ENCODE measurements at places on chromosomes 16 and 17.

DNA sequence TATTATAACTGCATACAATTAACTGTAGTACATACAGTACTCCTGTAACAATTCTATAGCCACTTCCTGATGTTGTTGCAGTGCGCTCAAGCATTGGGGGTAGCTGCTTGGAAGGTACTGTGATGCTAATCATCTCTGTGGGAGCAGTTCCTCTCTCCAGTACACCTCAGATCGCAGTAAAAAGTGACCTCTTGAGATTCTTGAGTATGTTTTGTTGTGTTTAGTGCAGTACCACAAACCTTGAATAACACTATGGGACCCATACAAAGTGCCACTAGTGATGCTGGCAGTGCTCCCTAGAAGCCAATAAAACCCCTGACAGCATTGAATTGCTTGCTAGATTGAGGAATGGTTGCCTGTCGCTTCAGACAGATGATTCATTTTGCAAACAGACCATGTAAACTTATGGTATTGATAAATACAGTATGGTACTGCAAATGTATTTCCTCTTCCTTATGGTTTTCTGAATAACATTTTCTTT lies 193.0 kb downstream of the SPECC1 start:
- no peak for DNase-seq

GRCh38 chr16:72798264-72798663 lies 249.7 kb downstream of the ZFHX3 start:
- DNase-seq = no peak

- DNase-seq = no peak
Observed at GRCh38 chr17:45869676-45870341, 24.5 kb upstream of the MAPT start.

GRCh38 chr17:75783069-75783783 lies 1.4 kb upstream of the UNK start:
- no peak for DNase-seq

DNA sequence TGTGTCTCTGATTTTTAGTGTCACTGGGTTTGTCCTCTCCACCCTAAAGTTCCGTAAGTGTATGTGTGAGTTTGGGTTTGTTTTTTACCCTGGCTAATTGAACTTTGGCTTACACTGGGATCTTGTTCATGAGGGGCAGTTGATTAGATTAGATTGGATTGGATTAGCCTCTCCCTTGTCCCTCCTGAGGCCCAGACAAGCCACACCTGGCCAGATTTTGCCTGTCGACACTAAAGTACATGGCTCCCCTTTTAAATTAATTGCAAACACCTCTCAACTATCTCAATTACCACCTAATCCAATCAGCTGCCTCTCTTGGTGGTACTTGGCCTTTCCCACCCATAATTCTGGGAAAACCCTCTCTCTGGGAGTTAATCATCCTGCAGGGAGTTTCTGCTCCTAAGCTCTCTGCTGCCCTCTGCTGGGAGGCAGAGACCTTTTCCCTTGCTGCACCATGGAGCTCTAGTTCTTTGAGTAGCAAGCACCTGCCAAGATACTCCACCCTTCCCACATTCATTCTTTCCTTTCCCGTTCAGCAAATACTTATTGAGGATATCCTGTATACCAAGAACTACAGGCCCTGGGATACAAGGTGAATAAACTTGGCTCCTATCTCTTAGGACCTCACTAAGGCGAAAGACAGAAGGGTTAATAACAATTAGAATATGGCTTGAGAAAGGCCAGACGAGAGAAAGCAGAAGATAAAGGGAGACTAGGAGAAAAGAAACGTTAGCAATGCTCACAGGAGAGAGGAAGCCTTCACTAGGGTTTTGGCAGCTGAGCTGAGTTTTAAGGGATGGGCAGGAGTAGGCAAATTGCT lies 60.0 kb upstream of the MPHOSPH6 start:
- peak; percentile 60 for DNase-seq

- DNase-seq = no peak
Observed at GRCh38 chr17:82957469-82957795, 117.6 kb upstream of the ZNF750 start.

DNA sequence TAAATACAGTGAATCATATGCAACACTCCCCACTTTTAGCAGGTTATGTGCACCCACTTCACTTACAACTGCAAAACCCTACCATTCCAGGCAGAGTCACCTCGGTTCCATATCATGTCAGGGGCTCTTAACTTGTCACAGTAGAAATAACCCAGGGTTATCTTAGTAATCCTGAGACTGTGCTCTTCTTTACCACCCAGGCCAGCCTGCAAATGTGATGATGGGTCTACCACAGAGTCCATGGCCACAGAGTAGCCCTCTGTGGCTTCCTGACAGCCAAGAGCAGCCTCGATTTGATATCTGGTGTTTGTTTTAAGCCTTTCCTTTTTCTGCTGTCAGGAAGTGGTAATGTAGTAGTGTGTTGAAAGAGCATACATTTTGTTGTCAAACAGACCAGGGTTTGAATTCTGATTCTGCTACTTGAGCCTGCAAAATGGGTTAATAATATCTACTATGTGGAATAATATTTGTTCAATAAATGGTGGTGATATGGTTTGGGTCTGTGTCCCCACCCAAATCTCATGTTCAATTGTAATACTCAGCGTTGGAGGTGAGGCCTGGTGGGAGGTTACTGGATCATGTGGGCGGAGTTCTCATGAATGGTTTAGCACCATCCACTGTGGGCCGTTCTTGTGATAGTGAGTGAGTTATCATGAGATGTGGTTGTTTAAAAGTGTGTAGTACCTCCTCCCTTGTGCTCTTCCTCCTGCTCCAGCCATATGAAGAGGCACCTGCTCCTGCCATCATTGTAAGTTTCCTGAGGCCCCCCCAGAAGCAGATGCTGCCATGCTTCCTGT lies 416.5 kb downstream of the UTP18 start:
- DNase-seq = no peak

DNA sequence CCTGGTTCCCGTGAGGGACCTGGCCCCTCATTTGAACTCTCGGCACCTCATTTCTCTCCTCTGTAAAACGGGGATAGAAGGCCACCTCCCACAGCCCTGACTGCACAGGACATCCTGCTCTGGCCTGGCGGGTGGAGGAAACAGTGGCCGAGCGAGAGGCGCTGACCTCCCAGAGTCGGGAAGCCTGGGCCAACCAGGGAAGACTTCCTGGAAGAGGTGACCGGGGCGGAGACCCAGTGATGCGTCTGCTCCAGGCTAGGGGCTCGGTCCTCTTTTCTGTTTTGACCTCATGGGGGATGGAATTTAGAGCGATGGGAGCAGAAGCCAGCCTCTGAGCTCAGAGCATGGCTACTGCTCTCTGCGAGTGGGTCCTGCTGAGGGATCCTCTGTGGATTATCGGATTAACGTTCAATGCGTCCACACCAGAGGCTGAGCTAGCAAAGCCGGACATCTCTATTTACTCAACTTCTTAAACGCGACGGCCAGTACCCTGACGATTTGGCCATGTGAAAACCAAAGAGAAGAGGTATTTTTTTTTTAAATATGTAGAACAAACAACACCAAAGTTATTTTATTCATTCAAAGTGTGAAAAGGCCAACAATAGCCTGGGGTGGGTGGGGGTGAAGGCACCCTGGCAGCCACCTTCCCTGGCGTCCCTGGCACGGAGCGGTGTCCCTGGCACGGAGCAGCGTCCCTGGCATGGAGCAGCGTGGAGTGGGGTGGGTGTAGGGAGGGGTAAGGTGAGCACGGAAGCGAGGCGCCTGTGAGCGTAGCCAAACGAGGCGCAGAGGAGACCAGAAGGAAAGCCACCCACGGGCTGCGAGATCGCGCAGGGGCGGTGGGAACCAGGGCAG lies 9.2 kb upstream of the MSLN start:
- no peak for DNase-seq

DNA sequence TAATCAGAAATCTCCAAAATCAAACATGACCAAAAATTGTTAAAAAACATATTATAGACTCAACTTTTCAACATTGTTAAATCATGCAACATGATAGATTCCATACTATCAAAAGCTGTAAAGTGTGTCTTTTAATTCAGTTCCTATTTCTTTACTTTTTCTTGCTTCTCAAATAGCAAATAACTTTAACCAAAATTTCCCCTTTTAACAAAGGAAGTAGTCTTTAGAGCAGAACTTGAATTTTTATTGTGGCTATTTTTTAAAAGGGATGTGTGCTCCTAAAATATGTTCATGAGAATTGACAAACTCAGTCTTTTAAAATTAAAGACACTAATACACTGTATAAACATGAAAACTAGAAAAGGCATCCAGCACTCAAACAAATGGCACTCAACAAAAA lies 49.1 kb downstream of the SPAG9 start:
- no peak for DNase-seq

GRCh38 chr16:22407486-22407885 lies 33.1 kb upstream of the CDR2 start:
- no peak for DNase-seq

GRCh38 chr16:80850757-80851156 lies 46.4 kb upstream of the CDYL2 start:
- no peak for DNase-seq

DNA sequence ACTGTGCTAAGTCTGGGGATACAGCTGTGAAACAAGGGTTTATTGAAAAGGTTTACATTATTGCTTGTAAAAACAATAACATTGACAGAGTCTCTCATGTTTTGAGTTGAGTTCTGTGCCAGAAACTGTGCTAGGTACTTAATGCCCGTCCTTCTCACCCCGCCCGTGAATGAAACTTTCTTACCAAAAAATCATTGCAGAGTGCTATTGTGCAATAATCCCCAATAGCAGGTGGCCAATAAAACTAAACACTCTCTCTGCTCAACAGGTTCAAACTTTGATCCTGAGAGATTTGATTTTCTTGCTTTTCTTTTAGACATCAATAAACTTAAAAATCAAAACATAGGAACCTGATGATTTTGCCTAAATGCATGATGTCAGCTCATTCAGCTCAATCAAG lies 441.6 kb downstream of the HAPSTR1 start:
- DNase-seq = no peak

DNA sequence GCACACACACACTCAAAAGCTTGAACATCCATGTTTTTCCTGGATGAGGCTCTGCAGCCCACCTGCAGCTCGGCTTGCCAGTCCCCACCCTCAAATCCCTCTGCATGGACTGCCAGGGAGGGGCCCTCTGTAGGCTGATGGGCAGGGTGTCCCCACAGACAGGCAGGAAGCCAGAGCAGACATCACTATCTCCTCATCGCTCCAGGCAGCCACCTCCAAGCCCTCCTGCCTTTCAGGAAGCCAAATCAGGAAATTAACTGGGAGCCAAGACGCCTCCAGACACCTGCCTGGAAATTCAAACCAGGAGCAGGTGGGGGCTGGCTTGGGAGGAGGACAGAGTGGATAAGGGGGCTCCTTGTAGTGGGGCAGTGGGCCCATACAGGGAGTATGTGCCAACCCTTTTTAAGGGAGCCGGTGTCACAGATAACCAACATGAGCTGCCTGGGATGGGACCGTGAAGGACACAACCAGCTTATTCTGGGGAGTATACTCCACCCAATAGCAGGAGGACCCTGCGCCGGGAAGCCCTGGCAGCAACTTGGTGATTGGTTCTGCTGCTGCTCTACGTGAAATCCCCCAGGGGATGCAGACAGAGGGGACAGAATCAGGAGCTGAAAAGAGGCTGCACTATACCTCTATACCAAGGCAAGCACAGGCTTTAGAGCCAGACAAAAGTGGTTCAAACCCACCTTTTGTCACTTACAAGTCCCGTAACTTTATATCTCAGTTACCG lies 139.1 kb downstream of the CCT6B start:
- DNase-seq = no peak

- no peak for DNase-seq
Observed at GRCh38 chr16:79012671-79013434, 587.7 kb downstream of the MAF start.

Data from RWPE1 (cell line).